ENCODE measurements at places on chromosomes 5 and 9.

- DNase-seq = no peak
Measured at GRCh38 chr9:135419106-135419505, 60.5 kb upstream of the PPP1R26 start.

GRCh38 chr9:131545003-131545785 lies at the start of gene PRRT1B:
Gene PRRT1B (plus strand): TSS chr9:131545523. CDS start chr9:131545616, 93 bp downstream.
- no peak for DNase-seq

DNA sequence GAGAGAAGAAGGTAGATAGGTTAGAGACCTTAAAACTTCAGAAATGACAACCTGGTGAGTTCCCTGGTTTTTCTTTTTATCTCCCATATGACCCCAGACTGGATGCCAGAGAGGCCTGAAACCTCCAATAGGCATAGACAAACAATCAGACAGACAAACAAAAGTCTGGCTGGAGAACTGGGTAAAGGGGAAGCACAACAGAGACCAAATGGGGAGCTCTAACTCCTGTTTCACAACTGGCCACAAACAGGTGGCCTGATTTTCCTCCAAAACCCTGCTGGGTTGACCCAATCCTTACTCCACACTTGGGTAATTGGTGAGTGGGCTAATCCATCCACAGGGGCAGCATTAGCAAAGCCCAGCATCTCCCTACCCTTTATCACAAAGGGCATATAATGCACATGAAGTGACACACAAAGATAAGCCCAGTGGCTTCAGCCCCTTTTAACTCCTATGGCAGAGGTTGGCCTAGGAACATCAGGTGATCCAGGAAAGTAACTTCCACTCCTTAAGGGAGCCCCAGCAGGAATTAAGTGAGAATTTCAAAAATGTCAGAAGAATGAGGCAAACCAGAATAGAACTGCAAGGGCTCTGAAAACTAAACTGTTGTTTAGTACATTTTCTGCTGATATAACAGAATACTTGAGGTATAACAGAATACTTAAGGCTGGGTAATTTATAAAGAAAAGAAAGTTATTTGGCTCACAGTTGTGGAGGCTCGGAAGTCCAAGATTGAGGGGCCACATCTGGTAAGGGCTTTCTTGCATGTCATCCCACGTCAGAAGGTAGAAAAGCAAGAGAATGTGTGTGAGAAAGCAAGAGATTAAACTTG lies 60.9 kb upstream of the ROR2 start:
- no peak for DNase-seq

DNA sequence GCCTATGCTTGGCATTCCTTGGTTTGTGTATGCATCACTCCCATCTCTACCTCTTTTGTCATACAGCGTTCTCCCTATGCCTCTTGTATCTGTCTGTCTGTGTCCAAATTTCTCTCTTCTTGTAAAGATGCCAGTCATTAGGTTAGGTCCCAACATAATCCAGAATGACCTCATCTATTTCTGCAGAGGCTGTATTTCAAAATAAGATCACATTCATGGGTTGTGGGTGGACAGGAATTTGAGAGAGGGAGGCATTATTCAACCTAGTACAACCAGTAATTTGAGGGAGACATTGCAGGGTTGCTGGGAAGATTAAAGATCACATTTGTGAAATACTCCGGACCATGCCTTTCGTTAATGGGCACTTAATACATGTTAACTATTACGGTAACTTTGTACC lies 155.0 kb downstream of the MAN2A1 start:
- DNase-seq = no peak

DNA sequence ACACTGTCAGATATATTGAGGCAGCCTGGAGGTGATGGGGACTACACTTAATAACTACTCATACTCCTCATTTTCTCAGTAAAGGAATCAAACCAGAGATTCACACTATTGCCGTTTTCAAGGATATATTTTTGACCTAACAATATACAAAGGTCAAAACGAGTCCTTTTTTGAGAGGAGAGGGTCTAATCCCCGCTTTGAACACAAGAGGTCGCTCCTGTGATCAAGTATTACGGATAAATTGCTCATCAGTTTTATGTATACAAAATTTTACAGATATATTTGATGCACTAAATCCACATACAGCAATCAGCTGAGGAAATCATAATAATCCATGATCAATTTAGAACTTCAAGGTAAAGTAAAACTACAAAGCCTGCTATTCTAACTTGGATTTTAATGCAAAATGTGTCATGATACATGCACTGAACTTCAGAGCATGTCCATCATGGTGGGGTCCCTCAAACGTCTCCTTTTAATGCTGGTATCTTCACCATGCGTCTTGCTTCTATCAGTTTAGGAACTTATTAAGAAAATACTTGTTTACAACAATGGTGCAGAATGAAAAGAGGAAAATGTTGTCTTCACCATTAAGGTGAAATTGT lies 2.5 kb upstream of the ISL1 start:
- no peak for DNase-seq

DNA sequence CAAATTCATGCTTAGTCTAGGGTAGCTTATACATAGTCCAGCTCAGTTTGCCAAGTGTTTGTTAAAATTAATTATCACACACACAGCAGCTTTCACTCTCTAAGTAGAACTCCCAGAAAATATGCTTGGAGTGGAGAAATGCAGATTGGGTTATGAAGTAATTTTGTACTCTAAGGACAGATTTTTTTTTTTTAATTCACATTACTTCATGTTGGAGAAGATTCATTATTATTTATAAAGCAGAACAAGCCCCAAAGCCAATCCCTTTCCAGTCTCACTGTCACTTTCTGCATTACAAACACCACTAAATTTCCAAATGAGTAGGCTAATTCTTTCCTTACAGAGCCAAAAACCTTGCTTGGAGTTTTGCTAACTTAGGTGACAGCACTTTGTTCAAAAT lies 11.7 kb upstream of the C9orf72 start:
- DNase-seq = no peak

DNA sequence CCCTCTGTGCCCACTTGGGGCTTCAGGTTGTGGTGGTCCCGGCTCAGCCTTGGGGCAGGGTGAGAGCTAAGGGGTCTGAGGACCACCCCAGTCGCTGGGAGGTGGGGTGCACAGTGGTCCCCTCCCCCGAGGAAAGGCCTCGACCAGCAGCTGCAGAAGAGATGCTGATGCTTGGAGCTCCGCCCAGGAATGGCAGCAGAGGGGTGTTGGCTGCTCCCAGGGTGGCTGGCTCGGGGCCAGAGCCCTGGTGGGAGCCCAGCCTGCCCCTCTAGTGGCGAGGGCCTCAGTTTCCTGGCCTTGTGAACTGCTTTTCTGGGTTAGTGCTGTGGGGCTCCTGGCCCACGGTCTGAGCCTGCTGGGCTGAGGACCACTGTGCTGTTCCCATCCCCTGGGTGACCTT lies 1.2 kb downstream of the DIPK1B start:
- DNase-seq = no peak

DNA sequence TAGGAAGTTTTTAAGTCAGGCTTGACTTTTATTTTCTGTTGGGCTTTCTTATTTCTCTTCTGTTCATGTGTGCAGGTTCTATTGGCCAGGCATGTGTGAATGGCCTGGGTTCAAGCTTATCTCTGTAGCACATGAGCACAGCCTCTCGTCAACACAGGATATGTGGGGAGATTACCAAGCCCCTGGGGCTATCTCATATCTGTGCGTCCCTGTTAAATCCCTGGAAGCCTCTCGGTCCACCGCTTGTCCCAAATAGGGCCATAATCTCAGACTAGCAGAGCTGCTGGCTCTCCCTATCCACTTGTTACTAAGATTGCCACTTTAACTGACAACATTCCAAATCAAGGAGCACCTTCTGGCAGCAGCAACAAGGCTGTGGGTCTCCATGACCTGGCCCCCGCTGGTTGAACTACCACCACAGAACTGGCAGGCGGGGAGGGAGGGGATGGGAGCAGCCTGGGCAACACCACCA lies 28.4 kb upstream of the EBF1 start:
- DNase-seq = no peak

GRCh38 chr5:91207248-91207647 lies 175.9 kb downstream of the ARRDC3 start:
- DNase-seq = no peak

DNA sequence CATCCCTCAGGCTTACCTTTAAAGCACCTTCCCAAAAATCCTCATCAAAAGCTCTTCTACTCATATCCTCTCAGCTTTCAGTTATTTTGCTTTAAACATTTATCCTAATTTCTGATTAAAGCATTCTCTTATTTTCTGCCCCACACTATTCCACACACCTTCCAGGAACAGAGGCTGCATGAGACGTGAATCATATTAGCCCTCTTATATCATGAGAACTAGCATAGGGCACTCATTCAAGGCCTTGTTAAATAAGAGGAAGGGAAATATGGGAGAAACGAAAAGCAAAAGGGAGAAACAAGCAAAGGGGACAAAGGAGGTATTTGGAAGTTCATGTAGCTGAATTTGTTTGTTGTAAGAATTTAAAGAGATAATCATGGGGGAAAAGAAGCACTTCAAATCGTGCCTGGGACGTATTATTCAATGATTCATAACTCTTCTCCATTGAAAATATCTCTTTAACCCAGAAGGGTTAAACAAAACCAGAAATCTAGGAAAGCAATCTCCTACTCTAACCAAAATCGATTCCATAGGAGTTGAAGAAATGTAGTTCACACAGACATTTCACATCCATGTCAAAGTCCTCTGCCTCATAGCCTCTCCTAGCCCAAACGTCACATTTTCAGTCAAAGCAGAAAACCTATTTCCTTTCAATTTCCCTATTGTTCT lies 4.1 kb downstream of the ALDH1A1 start:
- DNase-seq = no peak

DNA sequence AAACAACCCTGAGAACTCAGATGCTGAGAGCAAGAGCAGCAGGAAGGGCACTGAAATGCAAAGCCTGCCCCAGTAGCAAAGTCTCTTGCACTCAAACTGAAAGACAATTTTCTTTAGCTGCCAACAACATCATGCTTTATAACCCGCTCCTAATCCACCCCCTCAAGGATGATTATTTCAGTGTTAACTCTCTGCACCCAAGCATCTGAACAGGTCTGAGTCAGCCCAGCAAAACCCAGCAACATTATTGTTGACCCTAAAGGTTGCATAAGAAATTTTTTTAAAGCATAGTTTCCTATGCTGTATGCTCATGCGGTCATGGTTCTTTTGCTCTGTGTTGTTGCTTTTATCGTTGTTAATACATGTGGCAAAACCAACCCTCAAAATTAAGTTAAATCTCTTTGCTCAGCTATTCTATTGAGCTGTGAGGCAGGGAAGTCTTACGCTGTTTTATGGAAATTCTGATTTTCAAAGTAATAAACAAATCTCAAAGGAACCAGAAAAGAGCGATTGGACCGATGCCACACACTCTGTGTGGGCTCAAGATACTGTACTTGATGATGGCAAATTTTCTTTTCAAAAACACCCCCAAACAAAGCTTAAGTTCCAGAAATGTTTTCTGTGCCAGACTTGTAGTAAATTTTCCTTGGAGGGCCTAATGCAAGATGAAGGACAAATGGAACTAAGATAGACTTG lies 440.6 kb upstream of the MPDZ start:
- DNase-seq = no peak

- DNase-seq = no peak
Measured at GRCh38 chr5:388266-389196, 54.4 kb upstream of the EXOC3 start.

DNA sequence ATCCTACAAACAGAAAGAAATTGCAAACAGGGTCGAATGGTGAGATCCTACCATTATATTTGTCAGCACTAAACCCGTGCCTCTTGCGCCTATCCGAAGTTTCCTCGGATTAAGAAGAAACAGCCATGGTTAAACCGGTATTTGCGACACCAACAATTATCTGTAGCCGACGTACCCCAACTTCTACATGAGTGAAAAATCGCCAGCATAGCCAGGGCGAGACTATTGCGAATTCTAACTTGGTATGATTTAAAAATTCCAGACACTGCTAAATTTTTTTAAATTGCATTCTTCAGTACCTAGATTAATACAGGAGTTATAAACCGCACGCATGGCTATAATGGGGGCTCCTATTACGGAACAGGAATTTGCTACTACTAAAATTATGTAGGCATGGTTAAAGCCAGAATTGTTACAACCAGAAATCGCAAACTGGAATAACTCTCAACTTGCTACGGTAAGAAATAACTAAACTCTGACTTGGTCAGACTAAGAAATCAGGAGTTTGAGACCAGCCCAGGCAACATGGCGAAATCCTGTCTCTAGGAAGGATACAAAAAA lies 25.3 kb upstream of the ANXA2R start:
- no peak for DNase-seq
